B cell (primary cell): ENCODE measurements at places on chromosomes 5 and 9. TPM values are rescaled to one million over a fixed set of nuclear protein-coding genes. Genes with fewer than 3 reads are reported as not detected.
A peak's percentile ranks its signal among the peaks of the same experiment; 100 is the strongest.

DNA sequence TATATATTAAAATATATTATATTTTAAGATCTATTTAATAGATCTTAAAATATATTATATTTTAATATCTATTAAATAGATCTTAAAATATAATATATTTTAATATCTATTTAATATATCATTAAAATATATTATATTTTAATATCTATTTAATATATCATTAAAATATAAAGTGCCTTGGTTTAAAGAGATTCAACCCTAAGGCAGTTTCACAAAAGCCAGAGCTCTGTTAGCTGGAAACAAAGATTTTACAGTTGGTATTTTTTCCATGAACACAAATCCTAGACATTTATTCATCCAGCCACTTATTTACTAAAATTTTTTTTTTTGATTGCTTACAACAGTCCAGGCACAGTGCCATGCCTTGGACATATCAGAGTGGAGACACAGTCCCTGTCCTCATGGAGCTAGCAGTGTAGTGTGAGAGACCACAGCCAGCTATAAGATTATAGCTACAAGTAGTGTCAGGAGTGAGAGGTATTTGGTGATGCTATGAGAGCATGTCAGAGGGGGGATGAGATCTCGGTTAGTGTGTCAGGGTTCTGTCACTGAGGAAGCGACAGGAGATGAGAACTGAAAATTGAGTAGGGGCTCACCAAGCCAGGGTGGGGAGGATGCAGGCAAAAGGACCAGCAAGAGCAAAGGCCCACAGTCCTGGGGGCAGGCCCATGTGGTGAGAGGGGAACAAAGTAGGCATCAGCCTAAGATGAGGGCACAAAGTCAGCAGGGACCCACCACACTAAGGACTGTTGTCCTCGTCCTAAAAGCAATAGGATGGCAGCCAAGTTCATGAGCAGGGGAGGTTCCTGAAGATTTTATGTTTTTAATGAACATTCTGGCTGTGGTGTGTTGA, 74.5 kb downstream of the FBXO38 start:
- peaks cover 3% of the 10 kb centered on the region for H3K27me3 ChIP-seq
- no peaks in the 10 kb centered on the region for H3K36me3 ChIP-seq
- no peak for DNase-seq
- no peak overlapping the region for H3K27ac ChIP-seq
- no peaks in the 10 kb centered on the region for H3K4me1 ChIP-seq

DNA sequence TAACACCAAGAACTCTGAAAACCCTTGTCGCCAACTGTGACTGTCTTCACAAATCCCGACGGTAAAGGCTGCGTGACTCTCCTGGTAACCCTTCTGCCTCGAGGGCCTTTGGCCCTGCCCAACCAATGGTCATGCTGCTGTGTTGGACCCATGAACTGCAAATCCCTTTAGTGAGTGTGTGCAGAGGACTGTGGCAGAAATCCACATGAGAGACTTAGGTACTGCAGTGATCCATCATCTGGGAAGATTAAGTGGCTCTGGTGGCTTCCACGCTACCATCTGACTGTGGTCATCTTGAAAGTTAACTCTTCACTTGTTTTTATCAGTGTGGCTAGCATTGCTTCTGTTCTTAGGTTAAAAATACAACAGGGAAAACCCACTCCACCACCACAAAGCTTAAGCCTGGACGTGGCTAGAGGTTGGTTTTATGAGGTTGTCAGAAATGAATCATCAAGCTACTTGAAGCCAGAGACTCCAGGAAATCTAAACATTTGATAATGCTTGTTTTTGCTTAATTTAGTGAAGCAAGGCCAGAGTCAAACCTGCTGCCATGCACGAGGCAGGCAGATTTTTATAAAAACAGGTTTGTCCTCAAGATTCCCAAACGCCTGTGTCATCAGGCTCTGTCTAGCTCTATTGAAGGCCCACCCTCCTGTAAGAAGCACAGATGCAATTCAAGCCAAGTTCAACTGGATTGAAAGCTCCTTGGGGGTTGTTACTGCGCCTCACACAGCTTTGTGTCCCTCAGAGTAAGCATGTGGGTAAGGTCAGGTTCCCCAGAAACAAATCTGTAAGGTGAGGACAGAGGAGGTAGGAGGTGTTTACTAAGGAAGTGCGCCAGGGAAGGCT, 52.7 kb upstream of the ERCC6L2 start:
- no peak for DNase-seq
- no peaks in the 10 kb centered on the region for H3K4me1 ChIP-seq
- H3K27ac ChIP-seq, result no peak overlapping the region
- H3K4me3 ChIP-seq, result no peak overlapping the region

- H3K27me3 ChIP-seq, result no peaks in the 10 kb centered on the region
- peak; percentile 50 for DNase-seq
- no peak overlapping the region for H3K27ac ChIP-seq
- H3K4me3 ChIP-seq, result no peak overlapping the region
- H3K36me3 ChIP-seq, result no peaks in the 10 kb centered on the region
Measured at GRCh38 chr5:64634997-64635686, 55.2 kb upstream of the SHISAL2B start.

The PDLIM4 gene
- not detected in 2 replicates for total RNA-seq
